ENCODE measurements at places on chromosomes 3 and 15. TPM values are rescaled to one million over a fixed set of nuclear protein-coding genes. Genes with fewer than 3 reads are reported as not detected.

DNA sequence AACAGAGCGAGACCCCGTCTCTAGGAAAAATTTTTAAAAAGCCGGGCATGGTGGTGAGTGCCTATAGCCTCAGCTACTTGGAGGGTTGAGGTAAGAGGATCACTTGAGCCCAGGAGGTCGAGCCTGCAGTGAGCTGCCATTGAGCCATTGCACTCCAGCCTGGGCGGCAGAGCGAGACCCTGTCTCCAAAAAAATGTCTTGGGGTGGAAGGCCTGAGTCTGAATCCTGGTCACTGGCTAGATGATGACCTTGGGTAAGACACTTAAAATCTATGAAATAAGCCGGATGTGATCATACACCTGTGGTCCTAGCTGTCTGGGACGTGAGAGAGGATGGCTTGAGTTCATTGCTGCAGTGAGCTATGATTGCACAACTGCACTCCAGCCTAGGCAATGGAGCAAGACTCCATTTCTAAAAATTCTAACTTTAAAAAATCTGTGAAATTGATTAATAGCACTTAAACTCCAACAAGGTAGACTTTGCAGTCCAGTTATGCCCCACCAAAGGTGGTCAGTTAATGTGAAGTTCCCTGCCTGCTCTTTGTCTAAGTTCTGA is 157.3 kb upstream of the UMPS start:
- DNase-seq = no peak

DNA sequence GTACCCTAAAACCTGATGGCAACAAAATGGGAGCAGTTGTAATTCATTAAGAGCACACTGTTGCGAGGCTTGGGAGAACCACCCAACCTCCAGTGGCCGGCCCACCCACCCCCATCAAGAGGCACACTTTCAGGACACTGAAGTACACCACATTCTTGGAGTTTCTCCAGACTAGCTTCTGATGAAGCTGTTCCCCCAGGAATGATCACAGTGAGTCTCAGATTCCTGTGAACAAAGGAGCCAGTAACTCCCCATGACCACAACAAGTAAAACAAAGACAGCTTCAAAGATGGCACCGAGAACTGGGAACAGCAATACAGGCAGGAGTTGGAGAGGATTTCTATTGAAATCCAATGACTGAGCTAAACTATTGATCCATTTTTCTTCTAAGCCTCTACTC is 126.0 kb downstream of the ST8SIA2 start:
- no peak for DNase-seq

GRCh38 chr3:141170678-141171295 is 60.8 kb upstream of the PXYLP1 start:
- no peak for DNase-seq

DNA sequence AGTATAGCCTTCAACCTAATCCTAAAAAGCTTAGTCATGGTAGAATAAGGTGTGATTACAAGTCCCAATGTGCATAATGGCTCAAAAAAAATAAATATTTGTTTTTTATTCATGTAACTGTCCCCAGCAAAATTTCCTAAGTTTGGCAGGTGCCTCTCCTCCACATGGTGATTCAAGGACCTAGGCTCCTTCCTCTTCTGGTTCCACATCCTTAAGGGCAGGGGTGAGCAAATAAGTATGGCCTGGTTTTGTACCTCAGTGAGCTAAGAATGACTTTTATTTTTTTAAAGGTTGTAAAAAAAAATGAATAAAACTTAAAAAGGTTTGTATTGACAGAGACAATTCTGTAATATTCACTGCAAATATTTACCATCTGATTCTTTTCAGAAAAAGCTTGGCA is 343.5 kb upstream of the UBE2E2 start:
- DNase-seq = no peak

GRCh38 chr15:95712785-95713184 is 617.7 kb upstream of the NR2F2 start:
- DNase-seq = no peak

DNA sequence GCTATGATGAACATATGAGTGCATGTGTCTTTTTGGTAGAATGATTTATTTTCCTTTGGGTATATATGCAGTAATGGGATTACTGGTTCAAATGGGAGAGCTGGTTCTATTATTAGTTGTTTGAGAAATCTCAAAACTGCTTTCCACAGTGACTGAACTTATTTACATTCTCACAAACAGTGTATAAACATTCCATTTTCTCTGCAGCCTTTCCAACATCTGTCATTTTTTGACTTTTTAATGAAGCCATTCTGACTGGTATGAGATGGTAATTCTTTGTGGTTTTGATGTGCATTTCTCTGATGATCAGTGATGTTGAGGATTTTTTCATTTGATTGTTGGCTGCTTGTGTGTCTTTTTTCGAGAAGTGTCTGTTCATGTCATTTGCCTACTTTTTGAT is 1124.2 kb downstream of the NAALADL2 start:
- no peak for DNase-seq

DNA sequence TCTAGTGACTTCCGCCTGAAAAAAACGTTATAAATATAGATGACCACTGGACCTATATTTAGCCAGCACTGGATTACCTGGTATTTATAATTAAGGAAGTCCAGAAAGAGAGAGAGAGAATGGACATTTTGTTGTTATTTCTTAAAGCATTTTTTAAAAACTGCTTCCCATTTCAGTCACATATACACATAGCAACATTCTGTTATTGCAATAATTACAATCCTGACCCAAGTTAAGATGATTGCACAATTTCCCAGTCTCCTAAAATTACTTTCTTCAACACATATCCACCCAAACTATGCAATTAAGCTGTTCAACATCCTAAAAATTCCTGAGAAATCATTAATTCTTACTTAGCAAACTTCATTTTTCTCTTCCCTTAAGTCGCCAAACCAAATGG is 37.7 kb downstream of the PCSK6 start:
- no peak for DNase-seq

GRCh38 chr3:181210275-181210674 is 220.7 kb upstream of the DNAJC19 start:
- peak; percentile 3 for DNase-seq

DNA sequence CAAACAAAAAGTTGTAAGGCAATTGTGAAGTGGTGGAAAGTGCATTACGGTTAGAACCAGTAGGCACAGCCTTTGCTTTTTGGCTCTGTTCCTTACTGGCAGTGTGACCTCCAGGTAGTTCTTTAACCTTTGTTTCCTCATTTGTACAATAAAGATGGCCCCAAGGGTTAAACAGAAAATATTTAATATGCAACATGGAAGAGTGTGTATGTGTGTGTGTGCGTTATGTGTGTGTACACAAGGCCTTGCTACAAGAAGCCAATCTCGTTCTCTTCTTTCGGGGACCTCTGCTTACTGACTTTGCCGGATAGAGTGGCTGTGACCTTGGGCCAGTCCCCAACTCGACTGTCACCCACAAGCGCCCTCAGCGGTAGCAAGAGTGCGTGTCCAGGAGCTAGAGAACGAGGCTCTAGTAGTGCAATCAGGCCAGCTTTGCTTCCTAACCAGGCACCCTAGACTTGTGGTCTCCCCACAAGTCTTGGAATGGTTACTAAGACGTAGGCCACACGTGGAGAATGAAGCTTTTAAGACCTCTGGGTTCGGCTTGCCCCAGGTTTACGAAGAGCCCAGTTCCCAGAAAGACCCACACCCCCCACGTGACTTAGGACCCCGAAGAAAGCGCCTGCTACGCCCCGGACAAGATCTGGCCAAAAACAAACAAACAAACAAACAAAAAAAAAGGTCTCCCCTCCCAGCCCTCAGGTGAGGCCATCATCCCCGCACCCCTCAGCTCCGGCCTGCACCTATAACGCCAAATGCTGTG is 593 bp downstream of the CIAO2A start:
- DNase-seq = no peak

GRCh38 chr3:14573706-14574105 is 33.6 kb upstream of the GRIP2 start:
- DNase-seq = no peak

GRCh38 chr3:123483146-123483545 is 34.3 kb upstream of the ADCY5 start:
- DNase-seq = no peak

- no peak for DNase-seq
Observed at GRCh38 chr3:149660462-149660861, 2.6 kb upstream of the WWTR1 start.

GRCh38 chr3:24451461-24452099 is 43.1 kb downstream of the THRB start:
- DNase-seq = no peak

GRCh38 chr15:57019496-57020160 is 101.2 kb downstream of the TCF12 start:
- DNase-seq = no peak

DNA sequence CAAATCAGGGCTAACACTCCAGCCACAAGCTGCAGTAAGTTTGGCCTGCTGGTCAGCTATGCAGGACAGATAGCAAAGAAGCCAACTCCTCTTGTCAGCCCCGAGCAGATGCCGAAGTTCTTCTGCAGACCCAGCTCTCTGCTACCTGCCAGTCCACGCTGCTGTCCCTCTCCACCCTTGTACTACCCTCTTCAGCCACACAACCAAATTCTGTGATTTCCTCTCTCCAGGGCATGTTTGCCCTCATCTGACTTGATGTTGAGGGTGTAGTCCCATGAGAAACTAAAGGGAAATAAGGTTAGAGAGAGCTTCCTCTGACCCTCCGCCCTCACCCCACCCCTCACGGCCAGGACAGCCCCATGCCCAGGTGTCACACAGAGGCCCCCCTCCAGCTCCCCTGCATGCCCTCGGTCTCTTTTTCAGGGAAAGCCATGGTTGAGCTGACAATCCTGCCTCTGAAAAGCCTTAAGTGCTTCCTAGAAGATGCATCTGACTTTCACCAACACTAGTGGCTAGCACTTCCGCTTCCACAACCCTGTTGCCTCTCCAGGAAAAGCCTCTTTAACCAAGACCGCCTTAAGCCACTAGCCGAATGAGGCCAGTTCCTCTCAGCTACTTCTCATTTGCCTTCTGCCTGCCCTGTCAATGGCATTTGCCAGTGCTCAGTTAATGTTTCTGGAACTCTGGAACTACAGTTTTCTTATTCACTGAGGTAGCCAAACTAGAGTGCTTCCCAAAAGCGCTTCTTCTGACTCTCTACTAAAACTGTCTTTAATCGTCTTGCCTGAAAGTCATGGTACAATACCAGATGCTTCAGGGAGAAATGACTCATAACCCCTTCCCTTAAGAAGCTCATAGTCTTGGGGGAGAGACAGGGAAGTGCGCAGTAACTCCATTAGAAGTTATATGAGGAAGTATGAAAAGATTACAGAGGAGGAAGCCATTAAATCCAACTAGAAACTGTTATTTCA is 300.4 kb upstream of the STT3B start:
- DNase-seq = no peak

GRCh38 chr3:127183931-127184869 is 8.7 kb upstream of the PRR23E start:
- DNase-seq = no peak

- DNase-seq = no peak
Observed at GRCh38 chr3:94305835-94306611, 243.2 kb downstream of the NSUN3 start.

- no peak for DNase-seq
Observed at GRCh38 chr3:45109771-45110508, 36.2 kb downstream of the CDCP1 start.

DNA sequence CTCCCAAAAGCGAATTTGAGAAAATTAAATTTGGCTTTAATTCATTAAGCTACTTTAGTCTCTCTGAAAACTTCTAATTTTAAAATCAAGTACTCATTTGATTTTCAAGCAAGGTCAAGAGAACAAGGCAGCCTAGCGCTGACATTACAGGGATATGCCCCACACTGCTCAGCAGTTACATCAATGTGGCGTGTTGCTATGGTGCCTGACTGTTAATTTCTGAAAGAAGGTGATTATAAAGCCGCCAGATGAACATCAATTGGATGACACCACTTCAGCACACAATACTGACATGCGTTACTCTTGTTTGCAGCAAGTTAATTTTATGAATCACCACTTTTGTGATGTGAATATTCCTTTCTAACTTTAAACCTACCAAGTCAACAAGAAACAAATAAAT is 284.4 kb downstream of the FOXP1 start:
- no peak for DNase-seq

- no peak for DNase-seq
Observed at GRCh38 chr15:99275525-99276128, 24.3 kb downstream of the LRRC28 start.

- no peak for DNase-seq
Observed at GRCh38 chr15:101391981-101392640, 97.1 kb upstream of the SNRPA1 start.

GRCh38 chr3:164040991-164041390 is 1037.3 kb downstream of the SI start:
- no peak for DNase-seq

DNA sequence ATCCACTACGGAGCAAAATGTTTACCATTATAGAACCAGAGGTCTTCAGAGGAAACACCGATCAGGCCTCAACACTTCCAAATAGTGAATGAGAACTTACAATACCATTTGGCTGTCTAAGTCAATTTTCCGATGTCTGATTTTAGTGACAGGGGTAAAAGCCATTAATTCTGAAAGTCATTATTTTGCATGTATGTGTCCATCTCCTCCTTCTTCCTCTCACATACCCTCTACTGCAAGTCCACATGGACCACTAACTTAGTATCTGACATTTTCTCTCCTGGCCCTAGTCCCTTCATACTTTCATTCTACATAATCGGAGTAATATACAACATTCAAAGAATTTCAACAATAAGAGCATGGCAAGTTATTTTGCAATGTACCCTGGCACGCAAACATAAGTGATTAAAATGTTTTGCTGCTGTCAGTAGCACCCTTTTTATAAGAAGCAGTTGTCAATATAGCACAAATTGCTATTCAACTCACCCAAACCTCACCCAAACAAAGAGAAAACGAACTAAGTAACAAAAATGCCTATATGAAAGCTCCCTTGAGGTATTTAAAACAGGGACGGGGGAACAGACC is 1.9 kb downstream of the TOP2B start:
- no peak for DNase-seq

- no peak for DNase-seq
Observed at GRCh38 chr15:90871716-90872485, 3.5 kb downstream of the FURIN start.

- no peak for DNase-seq
Observed at GRCh38 chr3:101807888-101808287, 28.9 kb downstream of the NXPE3 start.

DNA sequence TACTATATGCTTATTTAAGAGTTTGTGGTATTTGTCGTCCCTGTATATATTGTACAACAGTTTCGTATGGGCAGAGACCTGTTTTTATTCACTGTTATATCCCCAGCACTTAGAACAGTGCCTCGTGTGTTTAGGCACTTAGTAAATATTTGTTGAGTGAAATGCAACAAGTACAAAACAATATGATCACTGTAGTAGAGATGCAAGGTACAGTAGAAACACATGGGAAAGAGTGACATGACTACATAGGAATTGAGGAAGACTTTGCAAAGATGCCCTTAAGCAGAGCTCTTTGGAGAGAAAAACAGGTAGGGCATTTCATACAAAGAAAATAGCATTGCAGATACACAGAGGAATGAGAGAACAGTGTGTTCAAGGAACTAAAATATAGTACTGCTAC is 18.3 kb downstream of the RASA2 start:
- DNase-seq = no peak

- DNase-seq = no peak
Observed at GRCh38 chr15:49387471-49387870, 35.6 kb upstream of the FGF7 start.

The FRMD5 gene
- 1.4 TPM for polyA plus RNA-seq

The ROPN1 gene
- polyA plus RNA-seq = not detected

The ALDH1L1 gene
- polyA plus RNA-seq = 37.0 TPM

The SLC6A11 gene
- 0.09 TPM for polyA plus RNA-seq

The ACKR2 gene
- 2.3 TPM for polyA plus RNA-seq

The DENND4A gene
- polyA plus RNA-seq = 17.1 TPM

The TMEM108 gene
- 3.6 TPM for polyA plus RNA-seq

The MESP2 gene
- polyA plus RNA-seq = 0.34 TPM

The AADAC gene
- polyA plus RNA-seq = 0.22 TPM

The SLC22A13 gene
- polyA plus RNA-seq = 3.8 TPM

The SOX2 gene
- polyA plus RNA-seq = 0.64 TPM

The ZMYND10 gene
- polyA plus RNA-seq = 3.1 TPM

The AGBL1 gene
- 0.09 TPM for polyA plus RNA-seq

The PLXNB1 gene
- 189 TPM for polyA plus RNA-seq
